ENCODE measurements at places on chromosomes 5 and 9.
A peak's percentile ranks its signal among the peaks of the same experiment; 100 is the strongest.

DNA sequence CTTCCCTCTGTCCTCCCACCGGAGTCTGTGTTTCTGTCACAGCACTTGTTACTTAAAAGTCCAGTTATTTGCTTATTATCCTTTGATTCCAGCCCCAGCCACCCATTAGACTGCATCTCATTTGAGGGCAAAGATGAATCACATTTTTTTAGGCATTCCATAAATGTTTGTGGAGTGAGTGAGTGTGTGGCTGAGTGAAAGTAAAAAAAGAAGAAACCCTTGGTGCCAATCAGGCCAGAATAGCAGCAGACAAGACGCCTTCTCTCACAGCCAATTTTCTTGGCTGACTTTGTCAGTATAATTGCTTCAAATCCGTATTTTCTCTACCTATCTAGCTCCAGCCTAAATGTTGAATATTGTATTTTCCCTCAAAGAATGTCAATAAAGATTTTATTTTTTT is 613.0 kb upstream of the WWC1 start:
- DNase-seq: no peak

DNA sequence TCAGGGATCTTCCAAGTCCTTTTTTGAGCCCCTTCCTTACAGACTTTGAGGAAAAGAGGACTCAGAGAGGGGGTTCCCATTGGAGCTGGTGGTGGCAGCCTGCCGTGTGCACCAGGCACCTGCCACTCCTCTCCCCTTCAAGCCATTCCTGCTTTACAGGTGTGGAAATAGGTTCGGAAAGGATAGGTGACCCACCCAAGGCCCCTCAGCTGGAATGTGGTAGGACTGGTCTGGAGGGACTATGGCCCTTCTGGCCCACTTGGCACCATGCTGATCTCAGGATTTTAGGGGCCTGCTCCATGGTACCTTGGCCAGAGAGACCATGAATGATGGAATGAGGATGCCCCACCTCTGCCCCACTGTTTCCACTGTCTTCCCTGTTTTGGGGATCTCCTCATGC is 1.4 kb downstream of the GALNT12 start:
- DNase-seq: no peak

DNA sequence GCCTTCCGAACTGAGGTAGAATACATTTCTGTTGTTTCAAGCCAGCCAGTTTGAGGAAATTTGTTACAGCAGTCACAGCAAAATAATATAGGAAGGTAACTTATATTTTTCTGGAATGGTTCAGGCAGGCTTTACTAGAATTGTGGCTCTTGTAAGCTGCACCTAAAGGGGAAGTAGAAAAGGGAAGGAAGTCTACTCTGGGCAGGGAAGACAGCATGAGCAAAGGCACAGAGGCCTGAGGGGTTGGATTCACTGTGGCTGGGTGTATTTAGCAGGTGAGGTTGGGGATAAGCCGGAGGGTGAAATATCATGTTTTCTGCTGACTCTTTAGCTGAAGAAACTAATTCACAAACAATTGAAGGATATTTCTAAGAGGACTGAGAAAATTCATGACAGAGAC is 183.5 kb downstream of the GAS1 start:
- DNase-seq: no peak

DNA sequence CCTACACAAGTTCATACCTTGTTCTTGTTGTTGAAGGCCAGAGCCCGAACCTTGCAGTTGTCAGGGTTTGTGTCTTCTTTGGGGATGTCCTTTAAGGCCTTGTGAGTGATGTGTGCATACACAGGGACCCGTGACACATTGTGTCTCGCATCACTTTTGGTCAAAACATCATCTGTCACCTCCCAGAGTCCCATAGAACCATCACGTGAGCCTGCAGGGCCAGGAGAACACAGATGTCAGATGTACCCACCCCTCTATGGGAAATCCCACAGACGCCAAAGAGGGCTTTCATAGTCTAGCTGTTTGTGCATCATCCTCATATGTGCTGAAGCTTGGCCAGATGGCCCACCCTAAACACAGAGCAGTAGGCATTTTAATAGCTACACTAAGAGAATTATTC is 28.2 kb downstream of the DCAF12 start:
- no peak for DNase-seq

DNA sequence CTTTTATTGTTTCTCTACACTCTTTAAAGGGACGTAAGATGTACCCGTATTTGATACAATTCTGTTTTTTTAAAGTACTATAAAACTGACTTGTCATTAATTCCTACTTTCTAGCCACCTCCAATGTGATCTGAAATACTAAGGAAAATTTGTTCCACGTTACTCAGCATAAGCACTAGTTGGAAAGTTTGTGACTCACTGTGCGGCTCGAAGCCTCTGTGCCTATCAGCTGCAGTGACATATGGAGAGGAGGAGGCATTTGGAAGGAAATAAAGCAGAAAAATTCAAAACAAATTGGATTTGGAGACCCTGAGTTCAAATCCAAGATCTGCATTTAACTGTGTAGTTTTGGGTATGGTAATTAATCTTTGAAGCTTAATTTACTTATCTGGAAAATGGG is 339.3 kb downstream of the BRINP1 start:
- no peak for DNase-seq

GRCh38 chr5:10778179-10778910 is 17.3 kb upstream of the DAP start:
- DNase-seq: no peak

DNA sequence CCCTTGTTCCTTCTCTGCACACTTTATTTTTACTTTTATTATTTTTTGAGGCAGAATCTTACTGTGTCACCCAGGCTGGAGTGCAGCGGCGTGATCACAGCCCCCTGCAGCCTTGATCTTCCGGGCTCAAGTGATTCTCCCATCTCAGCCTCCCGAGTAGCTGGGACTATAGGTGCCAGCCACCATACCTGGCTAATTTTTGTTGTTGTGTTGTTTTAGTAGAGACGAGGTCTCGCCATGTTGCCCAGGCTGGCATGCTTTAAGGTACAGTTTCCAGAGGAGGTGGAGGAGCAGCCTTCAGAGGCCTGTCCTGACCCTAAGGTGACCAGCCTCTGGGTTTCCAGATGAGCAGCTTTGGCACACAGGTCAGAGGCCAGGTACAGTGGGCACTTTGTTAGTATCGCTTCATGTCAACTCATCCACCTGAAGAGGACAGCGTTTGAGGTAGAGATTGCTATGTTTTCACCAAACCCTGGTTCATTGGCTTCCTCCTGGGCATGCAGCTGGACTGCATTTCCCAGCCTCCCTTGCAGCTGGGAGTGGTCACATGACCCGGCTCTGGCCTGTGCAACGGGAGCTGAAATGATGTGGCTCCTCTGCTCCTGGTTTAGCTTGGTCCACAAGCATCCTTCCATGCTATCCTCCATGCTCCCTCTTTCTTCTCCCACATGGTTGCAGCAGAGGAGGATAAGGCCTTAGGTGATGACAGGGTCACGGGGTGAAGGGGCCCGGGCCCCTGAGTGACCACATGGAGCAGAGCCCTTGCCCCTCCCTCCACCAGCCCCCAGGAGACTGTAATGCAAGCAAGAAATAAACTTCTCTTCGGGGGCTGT is 139.3 kb upstream of the IER5L start:
- no peak for DNase-seq

- peak; percentile 15 for DNase-seq
Observed at GRCh38 chr5:178590141-178590923, at the start of gene COL23A1. Gene COL23A1, minus strand, starts transcription at chr5:178590393.
